T1000 (cell line): ENCODE measurements at places on chromosomes 5 and 9.

- DNase-seq, result no peak
Observed at GRCh38 chr9:134809826-134810225, 70.8 kb upstream of the FCN2 start.

- no peak for DNase-seq
Observed at GRCh38 chr9:69812068-69813000, 8.3 kb upstream of the CFAP95 start.

- no peak for DNase-seq
Observed at GRCh38 chr5:172688349-172689217, 47.5 kb downstream of the NEURL1B start.

DNA sequence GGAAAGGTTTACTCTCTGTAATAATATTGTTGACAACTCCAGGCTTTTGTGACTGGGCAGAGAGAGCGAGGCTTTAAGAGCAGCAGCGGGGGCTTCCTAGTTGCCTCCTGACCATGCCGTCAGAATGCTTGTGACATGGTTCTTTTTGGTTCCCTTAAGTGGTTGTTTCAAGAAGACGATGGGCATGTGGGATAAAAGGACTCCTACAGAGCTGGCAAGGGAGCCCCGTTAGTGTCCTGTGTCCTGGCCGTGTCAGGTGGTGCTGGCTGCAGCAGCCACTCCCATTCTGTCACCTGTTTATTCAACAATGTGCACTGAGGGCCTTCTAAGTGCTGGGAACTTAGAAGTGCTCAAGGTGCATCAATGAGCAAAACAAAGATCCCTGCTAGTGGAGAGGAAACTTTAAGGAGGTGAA lies 19.7 kb downstream of the LCP2 start:
- DNase-seq, result no peak

DNA sequence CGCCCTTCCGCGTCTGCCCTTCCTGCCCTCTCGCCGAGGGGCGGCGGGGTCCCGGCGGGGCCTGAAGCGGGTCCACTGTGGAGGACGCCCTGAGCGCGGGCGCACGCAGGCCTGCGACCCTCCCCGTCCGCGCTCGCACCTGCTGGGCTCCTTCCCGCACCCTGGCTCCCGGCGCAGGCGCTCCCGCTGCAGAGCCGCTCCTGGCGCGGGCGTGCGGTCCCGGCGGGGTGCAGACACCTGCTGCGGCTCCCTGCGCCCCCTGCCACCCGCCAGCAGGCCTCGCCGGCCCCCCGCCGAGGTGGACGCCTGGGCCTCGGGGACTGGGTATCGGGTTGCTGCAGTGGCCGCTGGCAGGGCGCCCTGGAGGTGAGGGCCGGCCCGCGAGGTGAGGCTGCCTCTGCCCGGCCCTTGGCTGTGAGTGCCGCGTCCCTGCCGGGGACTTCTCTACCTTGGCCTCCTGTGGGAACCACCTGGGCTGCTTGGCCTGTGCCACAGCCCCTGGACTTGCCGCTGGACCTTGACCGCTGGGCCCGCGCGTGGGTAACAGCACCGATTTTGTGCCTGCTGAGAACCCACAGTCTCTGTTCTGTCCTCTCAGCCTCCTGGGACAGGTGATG lies 627 bp downstream of the ARRDC1 start:
- peak; percentile 23 for DNase-seq

DNA sequence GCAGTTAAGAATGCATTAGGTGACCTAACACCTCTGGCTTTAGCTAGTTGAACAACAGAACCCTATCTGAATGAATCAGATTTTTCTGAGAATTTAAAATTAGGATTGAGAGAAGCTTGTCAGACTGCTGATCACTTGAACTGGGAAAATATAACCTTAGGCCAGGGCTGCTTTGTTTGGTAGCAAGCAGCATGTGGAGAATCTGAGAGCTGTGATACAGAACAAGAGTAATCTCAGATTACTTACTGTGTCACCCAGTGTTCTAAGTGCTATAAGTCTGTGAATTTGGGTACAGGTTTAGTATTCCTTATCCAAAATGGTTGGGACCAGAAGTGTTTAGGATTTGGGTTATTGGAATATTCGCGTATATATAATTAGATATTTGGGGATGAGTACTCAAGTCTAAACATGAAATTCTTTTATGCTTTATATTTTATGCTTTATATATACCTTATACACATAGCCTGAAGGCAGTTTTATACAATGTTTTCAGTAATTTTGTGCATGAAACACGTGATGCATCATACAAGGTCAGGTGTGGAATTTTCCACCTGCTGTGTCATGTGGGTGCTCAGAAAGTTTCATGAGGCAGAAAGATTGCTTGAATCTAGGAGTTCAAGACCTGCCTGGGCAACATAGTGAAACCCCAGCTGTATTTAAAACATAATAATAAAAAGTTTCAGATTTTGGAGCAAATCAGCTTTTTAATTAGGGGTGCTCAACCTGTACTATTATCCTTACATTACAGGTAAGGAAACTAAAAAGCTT lies 8.3 kb upstream of the CHD1 start:
- no peak for DNase-seq

- no peak for DNase-seq
Observed at GRCh38 chr9:87556039-87556438, 58.4 kb downstream of the DAPK1 start.

- DNase-seq, result no peak
Observed at GRCh38 chr5:174271316-174271715, 225.8 kb downstream of the NSG2 start.

DNA sequence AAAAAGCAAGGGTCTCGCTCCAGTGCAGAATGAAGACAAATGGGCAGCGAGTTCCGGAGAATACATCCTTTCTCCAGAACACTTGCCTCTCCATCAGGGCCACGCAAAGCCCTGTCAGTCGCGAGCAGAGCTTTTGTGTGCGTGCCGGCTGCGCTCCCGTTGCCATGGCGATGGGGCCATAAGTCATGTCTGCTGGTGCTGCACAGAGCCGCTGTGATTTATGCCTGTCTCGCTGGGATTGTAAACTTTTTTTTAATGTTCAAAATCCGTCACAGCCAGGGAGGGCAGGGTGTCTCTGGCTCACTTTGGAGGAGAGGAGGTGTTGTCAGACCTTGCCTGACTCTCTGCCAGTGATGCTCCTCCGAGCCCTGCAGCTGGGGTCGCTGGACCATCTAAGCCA lies 272.7 kb downstream of the TRIM32 start:
- no peak for DNase-seq

- no peak for DNase-seq
Observed at GRCh38 chr9:120854596-120855327, 12.0 kb upstream of the PSMD5 start.

DNA sequence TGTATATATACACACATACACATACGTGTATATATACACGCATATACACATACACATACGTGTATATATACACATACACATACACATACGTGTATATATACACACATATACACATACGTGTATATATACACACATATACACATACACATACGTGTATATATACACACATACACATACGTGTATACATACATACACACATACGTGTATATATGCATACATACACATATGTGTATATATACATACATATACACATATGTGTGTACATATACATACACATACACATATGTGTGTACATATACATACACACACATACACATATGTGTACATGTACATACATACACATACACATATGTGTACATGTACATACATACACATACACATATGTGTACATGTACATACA lies 82.6 kb downstream of the SYK start:
- DNase-seq, result no peak

DNA sequence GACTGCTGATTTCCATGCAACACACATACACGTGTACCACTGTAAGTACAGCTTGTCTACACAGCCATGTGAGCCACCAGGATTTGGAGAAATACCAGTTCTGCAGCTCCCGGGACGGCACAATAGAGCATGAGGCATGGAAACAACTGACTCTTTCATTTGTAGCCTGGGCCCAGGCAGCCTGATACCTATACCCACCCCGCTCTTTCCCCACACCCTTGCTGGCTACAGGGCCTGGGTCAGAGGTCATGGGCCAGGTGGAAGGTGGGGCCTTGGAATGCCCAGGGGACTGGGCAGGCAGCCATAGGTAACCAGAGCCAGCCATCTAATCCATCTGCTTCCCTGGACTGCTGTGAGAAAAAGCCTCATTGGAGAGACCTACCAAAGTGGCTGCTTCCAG lies 39.0 kb upstream of the ZSWIM6 start:
- DNase-seq, result no peak

DNA sequence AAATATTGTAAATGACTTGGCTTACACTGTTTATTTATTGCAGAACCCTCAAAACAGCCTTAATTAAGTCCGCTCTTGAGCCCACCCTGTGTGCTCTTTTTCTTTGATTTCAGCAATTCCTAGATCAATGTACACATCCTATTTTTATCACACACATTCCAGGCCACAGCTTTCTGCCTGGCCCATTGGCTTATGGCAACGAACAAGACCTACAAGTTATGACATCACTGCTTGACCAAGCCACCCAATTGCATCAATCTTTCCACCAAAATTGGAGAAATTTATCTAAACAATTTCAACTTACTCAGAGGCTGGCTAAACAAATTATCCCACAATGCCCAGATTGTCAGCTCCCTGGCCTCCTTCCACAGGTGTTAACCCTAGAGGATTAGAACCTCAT lies 158.4 kb downstream of the CPLANE1 start:
- DNase-seq, result no peak

DNA sequence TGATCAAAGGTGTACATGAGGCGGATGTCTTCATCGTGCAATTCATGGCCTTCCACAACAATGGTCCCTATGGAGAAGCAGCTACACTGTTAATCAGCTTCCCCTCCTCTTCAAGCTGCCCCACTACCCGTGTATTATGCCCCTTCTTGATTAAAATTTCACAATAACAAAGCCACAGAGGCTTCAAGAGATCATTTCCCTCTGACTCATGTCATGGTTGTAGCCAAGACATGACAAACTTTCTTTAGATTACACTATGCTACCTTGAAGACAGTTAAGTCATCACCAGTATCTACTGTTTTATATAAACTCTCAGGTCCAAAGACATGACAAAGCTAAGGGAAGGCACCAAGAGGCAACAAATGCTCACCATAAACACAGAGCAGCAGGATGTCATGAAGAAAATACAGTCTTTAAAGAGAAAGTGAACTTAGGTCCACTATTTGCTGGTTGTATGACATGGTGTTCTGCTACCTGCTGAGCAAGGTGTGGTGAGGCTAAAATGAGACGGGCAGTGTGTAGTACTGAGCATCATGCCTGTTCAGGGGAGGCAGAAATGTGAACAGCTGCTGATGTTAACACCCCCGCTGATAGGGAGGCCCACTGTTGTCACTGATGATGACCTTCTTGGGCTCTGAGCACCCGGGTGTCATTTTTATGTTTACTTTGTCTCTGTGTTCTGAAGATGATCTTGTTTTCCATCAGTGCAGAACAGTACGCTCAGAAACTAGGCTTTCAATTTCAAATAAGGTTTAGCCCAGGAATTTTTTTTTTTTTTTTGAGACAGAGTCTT lies 48.3 kb downstream of the IARS1 start:
- no peak for DNase-seq

DNA sequence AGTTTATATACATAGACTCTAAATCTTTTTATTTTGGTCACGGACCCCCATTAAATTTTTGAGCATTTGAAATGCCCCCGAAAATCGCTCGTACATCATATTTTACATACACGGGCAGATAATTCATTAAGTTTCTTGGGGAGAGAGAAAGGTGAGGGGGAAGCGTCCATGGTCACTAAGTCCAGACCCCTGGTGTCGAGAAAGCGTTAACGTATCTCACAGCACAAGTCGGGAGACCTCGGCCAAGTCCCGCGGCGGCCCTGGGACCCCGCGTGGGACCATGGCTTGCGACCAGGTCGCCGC lies 794 bp downstream of the PTBP3 start:
- DNase-seq, result no peak

DNA sequence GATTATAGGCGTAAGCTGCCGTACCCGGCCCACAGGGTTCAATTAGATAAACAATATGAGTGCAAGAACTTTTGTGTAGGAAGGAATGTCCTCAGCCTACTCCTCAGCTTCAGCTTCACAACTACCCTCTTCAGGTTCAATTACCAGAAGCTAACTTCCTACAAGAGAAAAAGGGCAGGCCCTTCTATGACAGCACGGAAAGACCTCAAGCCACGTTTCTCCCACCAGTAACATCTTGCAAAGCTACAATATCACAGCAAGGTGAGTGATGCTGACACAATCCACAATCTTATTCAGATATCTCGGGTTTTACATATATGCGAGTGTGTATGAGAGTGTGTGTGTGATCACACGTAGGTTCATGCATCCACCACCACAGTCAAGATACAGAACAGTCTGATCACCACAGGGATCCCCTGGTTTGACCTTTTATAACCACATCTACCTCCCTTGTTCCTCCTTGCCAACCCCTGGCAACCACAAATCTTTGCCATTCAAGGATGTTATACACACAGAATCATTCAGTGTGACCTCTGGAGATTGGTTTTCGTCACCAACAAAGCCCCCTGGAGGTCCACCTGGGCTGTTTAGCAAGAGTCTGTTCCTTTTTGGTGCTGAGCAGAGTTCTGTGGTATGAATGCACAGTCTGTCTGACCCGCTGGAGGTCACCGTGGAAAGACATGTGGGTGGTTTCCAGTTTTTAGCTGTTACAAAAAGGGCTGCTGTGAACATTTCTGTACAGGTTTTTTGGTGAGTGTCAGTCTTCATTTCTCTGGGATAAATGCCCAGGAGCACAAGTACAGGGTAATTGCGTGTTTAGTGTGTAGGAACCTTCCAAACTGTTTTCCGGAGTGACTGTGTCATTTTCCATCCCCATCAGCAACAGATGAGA lies 38.2 kb downstream of the IPPK start:
- no peak for DNase-seq

DNA sequence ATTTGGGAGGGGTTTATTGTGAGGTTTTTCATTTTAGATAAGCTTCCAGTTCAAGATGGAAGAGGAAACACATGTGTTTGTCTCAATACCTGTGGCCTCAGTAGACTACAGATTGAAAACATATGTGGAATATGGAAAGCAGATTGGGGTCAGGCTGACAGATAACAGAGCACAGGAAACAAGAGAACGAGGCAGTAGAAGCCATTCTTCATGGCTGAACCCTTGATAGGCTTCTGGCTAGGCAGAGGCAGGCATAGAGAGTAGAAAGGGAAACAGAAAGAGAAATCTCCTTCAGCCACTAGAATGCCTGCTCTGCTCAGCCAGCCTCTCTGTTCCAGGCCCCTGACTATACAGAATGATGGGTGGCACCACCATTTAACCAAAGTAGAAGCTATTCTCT lies 152.5 kb downstream of the MUSK start:
- DNase-seq, result no peak

- no peak for DNase-seq
Observed at GRCh38 chr9:90002397-90003271, 397.8 kb downstream of the GADD45G start.

DNA sequence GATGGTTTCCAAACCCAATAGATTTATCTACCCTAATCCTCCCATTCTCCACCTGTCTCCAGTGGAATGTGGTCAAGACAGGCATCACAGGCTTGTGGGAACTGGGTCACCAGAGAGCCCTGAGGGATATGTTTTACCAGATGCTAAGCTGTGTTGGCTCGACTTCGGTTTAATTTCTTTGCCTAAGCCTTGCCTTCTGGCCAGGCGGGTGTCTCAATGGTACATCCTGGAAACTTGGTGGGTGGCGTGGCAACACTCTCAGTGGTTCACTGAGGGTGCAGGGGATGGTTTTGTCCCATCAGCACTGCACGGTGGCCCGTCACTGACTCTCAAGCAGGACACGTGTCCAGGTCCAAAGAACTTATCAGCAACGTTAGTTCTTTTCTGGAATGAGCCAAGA lies 192.2 kb downstream of the TENT4A start:
- DNase-seq, result no peak
